ENCODE measurements at places on chromosomes 2 and 18.

GRCh38 chr2:5748946-5749345, 56.8 kb downstream of the SOX11 start:
- no peak for DNase-seq

GRCh38 chr2:222176890-222177289, 121.9 kb downstream of the PAX3 start:
- DNase-seq: no peak

DNA sequence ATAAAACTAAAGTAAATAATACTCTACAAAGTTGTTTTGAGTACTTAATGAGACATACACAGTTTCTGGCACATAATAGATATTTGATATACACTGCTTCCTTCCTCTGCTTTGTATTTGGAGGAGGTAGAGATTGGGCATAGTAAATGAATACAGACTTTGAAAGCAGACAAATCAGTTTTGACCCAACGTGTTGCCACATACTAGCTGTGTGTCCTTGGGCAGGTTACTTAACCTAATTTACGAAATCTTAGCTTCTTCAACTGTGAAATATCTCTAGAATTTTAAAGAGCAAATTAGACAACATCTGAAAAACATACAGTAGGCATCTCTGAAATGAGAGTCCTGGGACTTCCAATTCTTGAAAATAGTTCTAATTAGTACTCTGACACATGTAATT, 425.4 kb downstream of the TGIF1 start:
- DNase-seq: no peak

DNA sequence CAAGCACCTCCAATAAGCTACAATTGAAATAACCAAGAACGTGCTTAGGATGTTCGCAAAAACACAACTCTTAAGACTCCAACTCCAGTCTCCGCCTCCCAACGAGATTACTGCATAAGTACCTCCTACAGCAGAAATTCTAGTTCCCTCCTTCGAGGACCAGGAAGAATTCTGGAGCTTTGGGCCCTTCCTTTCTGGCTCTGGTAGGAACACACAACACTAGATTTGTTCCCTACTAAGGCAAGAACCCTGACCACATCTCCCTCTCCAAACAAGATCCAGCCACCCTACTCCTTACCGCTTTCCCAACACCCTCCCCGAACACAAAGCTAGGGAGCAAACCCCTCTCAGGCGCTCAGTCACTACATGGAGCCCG, 721 bp downstream of the ADAM17 start:
- peak; percentile 44 for DNase-seq
